NCI-H1930 (cell line): ENCODE measurements at places on chromosomes 7 and 10.

- no peak for DNase-seq
Measured at GRCh38 chr7:44541876-44542610, 913 bp upstream of the NPC1L1 start.

GRCh38 chr7:50826371-50827172, 43.9 kb upstream of the GRB10 start:
- DNase-seq, result no peak

DNA sequence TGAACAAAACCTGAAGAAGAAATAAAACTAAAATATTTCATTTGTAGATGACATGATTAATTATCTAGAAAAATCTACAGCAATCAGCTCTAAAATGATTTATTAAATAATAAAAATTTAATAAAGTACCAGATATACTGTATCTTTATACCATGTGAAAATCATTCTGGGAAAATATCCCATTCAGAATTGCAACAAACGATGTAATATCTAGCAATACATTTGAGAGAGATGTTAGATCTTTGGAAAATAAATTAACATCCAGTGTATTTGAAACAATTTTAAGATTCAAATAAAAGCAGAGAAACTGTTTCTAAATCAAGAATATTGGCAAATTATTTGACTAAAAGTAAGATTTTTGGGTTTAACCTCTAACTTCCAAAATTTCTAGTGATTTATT, 62.2 kb downstream of the ZEB1 start:
- DNase-seq, result no peak

GRCh38 chr7:40369641-40370277, 235.0 kb downstream of the SUGCT start:
- DNase-seq, result no peak
